ENCODE measurements at places on chromosomes 1 and 21.

DNA sequence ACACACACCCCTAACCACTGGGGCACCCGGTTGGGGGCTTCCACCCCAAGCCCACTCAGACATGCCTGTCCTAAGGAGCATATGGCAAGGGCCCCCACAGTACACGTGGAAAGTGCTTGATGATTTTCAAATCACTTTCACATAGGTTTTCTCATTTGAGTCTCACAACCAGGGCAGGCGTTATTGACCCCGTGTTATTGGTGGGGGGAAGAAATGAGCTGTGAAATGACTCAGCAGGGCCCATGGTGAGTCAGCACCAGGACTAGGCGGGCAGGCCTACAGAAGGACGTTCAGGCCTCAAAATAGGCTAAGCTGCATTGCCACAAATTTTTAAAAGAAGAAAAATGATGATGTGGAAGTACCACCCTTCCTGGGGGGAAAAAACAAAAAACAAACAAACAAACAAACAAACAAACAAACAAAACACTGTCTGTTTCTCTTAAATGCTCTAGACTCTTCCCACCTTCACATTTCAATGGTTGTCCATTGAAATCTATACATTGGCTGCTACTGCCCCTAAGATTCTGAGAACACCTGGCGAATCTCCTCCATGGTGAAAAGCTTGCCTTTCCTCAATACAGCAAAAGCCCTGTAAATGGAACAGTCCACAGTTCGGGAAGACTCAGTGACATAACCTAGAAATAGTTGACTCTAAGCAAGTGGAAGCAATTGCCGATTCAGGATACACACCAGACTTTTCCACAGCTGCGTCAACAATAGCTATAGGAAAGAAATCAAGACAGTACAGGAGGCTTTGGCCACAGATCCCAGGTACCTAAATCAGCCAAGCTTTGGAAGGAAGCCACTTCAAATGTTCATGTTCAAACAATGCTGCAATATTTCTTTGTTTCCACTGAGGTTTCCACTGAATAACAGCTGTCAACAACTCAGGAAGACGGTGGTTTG lies 234.7 kb downstream of the TOMM20 start:
- no peak for DNase-seq

GRCh38 chr1:221089273-221089672 lies 210.0 kb downstream of the HLX start:
- DNase-seq = no peak

- DNase-seq = no peak
These were observed 11.0 kb downstream of the OR2M5 start for GRCh38 chr1:248155927-248156326.

DNA sequence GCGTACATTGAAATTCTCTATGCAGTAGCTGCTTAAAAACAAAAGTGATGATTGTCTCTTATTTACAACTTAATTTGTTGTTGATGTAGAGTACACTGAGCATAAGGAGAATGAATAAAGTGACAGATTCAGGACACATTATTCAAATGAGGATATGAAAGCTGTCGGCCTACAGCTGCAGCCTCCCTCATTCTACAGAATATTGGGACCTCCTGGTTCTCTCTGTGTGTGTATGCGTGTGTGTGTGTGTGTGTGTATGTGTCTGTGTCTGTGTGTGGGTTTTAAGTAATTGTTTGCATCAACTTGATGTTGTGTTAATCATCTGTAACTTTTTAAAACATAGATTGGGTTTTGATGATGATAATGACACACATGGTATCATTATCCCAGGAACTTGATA lies 17.9 kb downstream of the PROX1 start:
- DNase-seq = no peak

DNA sequence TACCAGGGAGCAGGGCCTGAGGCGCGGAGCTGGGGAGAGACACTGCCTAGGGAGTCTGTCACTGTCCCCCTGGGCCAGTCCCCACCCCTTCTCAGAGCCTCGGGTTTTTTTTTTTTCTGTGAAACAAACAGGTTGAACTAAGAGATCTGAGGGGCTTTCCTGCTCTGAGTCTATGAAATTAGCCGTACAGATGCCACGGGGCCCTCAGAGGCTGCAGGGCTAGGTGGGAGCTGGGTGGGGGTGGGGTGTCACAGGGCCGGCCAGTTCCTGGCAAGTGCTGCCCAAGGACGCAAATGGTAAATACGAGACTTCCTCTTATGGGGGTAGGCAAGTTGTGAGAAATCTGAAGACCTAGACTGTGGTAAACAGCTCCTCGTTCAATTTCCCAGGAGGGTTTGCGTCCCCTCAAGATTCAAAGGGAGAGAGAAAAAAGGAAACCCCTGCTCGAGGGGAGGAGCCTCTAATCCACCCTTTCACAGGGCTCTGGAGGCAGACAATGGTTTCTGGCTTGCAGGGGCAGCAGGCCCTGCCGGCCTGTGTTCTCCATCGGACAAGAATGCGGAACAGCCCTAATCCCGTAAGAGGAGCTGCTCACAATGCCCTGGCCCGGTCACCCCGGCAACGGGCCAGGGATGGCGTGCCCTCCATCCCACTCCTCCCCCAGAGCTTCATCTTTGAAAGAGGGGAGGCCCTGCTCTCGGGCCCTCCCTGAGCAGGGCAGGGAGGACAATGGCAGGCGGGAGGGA lies 7.8 kb downstream of the NUAK2 start:
- DNase-seq = no peak

DNA sequence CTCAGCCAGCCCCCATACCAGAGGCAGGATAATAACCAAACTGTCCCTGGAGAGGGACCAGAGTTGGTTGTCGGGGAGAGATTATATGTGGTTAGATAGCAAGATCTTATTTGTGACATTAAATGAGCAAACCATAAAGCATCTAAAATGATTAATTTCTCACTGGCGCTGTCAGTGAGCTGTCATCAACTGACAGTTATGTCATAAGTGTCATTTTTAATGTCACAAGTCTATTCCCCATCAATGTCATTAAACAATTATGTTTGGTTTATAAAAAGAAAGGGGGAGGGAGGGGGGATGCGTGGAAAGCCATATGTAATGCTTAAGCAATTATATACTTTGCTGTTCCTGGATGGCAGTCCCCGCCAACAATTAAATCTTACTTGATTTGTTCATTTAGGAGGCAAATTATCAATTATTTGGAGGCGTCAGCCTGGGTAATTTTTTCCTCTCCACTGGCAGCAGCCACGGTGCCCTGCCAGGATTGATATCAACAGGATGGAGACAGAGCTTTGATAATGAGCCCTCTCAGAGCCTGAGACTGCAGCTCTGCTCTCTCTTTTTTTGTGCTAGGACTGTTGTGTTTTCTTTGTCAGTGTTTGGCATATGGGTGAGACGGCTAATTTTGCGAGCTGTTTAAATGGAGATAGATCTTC lies 333.6 kb upstream of the CAMK1G start:
- no peak for DNase-seq

GRCh38 chr1:168637350-168637991 lies 61.1 kb downstream of the XCL1 start:
- DNase-seq = peak; percentile 4

DNA sequence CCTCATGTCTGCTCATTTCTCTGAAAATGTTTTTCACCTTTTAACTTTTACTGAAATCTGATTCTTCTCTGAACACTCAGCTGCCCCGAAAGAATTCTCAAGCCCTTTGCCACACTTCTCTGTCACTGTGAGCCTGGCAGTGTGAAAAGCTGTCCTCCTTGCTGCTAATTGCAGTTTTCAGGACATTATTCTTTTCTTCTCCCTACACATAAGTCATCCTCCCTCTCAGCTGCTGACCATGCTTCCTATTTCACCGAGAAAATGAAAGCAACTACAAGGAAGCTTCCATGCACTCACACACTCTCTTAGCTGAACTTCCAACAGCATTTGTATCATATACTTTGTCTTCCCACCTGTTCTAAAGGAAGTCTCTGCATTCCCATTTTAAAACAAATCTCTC lies 15.8 kb downstream of the OLFM3 start:
- DNase-seq = no peak

DNA sequence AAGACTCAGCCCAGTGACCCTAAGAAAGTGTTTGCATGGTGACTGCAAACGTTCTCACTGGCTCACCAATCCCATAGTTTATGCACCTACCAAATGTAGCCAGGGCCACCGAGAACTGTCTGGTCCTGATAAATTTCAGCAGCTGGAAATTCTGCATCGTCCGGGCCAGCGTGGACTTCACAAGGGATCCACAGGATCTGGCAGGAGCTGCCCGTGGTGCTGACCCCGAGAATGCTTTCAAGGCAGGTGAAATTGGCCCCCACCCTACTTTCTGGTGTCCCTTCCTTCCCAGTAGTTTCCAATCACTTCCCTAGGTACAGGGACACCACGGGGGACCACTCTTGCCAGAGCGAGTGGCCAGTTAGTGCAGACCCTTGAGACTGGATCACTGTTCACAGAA lies 26.2 kb downstream of the UBASH3A start:
- DNase-seq = no peak

GRCh38 chr1:172351346-172351745 lies 69.1 kb upstream of the C1orf105 start:
- DNase-seq = no peak

- no peak for DNase-seq
These were observed 16.0 kb downstream of the DHRS3 start for GRCh38 chr1:12601700-12602658.

DNA sequence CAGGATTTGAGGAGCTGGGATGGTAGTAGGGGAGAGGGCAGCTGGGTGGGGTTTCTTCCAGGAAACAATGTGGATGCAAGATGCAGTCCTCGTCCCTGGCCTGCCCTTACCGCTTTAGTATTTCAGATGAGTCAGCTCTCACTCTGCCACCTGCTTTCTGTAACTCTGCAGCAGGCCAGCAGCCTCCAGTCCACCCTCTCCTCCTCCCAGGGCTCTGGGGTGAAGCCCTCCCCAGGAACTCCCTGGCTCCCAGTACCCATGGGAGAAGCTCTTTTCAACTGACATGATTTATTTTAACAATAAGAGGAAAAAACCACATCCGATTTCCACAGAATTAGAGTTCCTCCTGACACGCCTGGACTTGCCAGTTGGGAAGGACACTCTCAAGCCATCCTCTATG lies 39.0 kb upstream of the IL20 start:
- DNase-seq = no peak

GRCh38 chr1:63728611-63729226 lies 45.1 kb upstream of the ROR1 start:
- no peak for DNase-seq

DNA sequence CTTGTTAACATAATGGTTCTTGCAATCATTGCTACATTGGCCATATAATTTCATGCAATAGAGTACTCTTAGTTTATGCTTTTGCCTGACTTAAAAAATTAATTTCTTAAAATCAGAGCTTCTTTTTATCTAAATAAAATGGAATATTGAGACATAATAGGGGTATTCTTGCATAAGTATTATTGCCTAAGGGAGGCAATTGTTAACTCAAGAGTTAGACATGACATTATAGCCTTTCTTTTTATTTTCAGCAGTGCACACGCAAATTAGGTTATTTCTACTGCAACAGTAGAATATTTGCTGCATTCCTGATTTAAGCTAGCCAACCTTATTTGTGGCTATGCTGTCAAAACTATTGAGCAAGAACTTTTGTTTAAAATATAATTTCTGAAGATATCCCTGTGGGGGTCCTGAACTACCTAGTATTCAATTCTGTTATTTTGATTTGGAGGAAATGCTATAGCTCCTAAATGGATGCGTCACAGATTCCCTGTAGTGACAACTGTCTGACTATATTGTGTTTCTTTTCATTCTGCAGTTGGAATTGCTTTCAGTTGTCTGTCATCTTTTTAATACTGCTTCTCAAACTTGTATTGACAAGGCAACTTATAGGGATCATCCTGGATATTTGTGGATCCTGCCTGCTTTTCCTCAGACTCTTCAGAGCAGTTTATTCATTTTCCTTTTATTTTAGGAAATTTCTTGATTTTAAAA lies 211.0 kb downstream of the PATJ start:
- DNase-seq = no peak

DNA sequence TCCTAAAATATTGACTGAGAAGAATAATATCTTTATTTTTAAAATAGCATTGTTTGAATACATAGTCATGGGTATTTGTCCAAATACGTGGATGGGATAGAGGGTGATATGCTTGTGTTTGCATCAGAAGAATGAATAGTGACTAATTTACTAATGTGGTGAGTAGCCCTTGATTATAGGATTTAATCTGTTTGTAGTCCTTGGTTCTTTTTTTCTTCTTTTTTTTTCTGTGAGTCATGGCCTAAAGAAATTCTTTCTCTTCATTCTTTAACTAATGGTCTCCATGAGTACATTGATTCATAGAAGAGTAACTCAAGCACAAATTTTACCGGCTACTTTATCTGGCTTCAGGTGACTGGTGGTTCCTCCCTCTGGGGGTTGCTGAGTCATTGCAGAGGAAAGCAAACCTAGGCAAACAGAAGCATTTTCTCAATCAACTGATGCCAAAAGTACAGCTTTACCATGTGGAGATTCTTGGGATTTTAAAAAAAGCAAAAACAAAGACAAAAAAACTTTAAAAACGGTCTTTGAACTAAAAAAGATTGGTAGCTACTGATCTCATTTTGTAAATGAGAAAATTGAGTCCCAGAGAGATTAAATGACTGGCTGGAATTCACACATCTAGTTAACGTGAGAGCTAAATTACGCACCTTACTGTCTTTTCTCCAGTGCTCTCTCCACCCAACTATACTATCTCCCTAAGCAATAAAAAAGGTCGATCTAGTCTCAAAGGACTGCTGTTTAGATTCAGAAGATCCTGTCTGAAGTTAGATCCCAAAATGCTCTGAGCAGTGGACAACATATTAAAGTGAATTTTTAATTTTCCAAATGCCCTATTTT lies 40.5 kb downstream of the AK5 start:
- DNase-seq = no peak

- no peak for DNase-seq
These were observed 15.3 kb upstream of the PADI1 start for GRCh38 chr1:17189632-17189990.

- peak; percentile 81 for DNase-seq
These were observed 2.6 kb upstream of the CREG1 start for GRCh38 chr1:167555971-167556714.

GRCh38 chr1:222522105-222522915 lies 25.6 kb downstream of the HHIPL2 start:
- no peak for DNase-seq

GRCh38 chr1:182652933-182653332 lies 31.5 kb downstream of the RGS8 start:
- no peak for DNase-seq

- peak; percentile 91 for DNase-seq
These were observed 905 bp downstream of the BTBD19 start for GRCh38 chr1:44808938-44809917.

- DNase-seq = no peak
These were observed 544 bp upstream of the CCT8 start for GRCh38 chr21:29074007-29074376.

DNA sequence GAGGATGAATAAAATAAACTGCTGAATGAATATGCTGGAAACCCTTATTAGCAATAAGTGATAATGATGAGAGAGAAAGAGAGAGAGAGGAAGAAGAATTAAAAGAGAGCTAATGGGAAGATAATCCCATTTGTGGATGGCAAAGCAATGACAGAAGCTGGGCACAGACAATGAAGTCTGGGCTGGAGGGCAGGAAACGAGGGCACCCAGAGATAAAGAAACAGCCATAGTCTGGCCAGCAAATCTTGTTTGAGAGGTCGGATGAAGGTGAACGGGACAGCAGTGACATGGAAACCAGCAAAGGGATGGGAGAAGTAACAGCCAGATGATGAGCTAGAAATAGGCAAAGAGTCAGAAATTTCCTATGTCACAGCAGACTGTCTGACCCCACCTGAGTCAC lies 155.9 kb downstream of the ASTN1 start:
- no peak for DNase-seq
